ENCODE measurements at places on chromosomes 2 and 18.

DNA sequence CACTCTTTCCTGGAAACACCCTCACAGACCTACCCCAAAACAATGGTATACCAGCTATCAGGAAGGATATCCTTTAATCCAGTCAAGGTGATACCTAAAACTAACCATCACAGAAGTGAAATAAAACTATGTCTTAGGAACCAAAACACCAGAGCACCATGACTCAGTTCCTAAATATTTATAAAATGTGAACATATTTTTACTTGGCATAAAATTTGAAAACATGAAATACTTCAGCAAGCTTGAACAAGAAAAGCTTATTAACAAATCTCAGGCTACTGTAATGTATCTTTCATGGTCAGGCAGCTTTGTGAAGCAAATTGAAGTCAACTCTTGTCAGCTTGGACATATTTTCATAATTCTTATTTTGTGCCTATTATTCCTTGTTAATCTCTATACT lies 440.8 kb upstream of the CDH20 start:
- no peak for DNase-seq

DNA sequence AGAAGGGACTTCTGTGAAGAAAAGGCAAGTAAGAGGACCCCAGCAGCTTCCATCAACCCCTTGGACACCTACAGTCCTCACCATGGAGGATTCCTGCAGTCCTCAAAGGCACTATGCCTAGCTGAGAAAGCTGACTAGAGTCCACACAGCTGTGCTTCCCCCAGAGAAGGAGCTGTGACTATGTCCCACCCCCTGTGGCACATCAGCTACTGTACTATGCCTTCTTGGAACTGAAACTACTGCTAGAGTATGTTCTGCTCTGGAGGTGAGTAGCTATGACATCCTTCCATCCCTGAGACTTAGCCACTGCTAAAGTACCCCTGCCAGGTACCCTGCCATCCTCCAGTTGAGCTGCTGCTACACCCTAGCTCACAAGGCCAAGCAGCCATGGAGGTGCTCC lies 690.2 kb upstream of the CHAC2 start:
- DNase-seq = no peak

DNA sequence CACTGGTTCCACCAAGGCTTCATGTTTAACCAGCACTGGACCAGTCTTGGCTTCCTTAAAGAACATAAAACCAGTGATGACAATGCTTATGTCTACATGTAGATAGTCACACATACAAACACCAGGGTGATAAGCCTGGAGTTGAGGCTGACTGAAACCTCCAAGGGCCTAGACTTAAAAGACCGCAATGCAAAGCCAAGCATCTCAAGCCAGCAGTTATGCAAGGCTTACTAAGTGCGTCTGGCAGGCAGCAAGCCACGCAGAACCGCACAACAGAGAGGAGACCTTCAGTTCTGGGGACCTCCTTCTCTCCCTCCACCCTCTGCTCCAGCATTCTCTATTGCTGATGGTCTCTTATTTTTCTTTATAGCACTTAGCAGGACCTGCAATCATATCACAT lies 63.2 kb upstream of the ACAA2 start:
- no peak for DNase-seq

DNA sequence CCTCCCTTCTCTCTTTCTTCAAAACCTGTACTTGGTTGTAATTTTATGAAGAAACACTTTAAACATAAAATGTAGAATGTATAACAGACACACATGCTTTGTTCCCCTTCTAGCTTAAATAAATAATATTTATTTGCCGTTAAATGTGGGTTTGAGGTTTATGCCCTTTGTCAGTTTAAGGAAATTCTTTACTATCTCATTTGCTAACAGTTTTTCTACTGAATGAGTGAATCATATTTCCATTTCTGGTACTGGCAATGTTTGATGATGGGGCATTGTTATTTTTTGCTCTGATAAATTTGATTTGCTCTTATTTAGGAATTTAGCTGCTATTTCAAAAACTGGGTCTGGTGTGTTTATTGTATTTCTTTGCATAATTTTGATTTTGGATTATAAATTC lies 555.6 kb downstream of the CCDC85A start:
- no peak for DNase-seq

DNA sequence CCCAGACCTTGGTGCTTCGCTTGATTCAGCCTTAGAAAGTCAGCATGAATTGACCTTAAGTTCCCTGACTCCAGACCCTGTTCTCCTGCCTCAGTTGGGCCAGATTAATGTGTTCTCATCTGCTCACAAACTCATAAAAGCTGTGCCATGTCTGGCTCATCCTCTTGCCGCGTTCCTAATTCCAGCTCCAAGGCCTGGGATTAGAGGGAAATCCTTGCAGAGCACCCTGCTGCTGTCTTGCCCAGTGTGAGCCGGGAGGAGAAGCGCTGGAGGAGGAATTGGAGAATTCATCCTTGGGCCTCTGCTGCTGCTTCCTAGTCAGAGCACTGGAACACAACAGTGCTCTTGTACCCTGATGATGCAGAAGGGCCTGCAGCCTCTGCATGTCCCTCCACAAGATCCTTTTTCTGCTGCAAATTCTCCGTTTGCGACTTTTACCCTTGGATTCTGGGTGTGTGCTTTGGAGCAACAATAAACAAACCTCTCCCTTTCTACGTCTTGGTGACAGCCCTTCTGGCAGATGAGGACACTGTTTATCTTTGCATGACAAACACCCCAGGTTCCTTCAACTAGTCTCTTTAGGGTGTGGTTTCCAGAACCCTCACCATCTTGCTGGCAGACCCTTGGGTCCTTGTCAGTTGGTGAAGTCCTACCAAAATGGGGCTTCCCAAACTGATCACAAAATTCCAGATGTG lies 46.9 kb upstream of the CNGA3 start:
- no peak for DNase-seq

DNA sequence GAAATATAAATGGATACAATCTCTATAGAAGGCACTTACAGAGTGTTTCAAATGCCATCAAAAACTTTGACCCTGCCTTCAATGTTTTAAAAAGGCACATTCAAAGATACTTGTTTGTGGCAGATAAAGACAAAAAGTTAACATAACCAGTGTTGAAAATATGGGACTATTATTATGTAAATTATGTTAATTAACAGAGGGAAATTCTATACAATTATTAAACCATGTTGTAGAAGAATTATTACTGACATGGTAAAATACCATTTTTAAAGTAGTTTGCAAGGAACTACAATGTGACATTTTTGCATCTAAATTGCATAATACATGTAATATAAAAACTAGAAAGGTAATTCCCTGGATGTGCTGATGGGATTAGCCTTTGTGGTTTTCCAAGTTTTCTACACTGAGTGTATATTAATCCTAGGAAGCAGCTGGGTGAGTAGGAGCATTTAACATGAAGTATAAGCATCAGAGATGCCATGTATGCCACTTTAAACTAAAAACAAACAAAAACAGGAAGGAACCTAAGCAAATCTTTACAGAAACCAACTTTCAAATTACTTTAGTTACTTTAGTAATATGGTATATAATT lies 21.7 kb downstream of the MIB1 start:
- no peak for DNase-seq

- DNase-seq = no peak
These were observed 136.1 kb upstream of the PID1 start for GRCh38 chr2:229407170-229407569.

Measured in hematopoietic multipotent progenitor cell treated with erythropoietin and hydrocortisone succinate and interleukin-3 and kit ligand, for 17 days (in vitro differentiated cells).